Right renal cortex interstitium (tissue), 3 donors: ENCODE measurements at places on chromosomes 2 and 18.

- DNase-seq, result no peak
These were observed 186.0 kb downstream of the DPP10 start for GRCh38 chr2:114628481-114628880.

DNA sequence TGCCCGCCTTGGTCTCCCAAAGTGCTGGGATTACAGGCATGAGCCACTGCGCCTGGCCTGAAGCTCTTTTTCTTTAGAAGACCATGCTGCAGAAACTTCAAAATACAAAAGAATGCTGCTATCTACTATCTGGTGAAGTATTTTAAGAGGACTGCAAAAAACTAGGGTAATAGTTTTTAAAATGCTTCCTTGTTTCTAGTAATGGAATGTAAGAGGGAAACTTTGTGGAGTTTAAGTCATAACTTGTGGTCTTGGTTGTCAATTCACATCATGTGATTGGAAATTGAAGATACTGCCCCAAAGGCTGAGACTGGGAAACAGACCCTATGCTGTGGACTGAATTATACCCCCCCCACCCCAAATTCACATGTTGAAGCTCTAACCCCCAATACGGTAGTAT is 68.3 kb downstream of the B3GNT2 start:
- DNase-seq, result no peak

DNA sequence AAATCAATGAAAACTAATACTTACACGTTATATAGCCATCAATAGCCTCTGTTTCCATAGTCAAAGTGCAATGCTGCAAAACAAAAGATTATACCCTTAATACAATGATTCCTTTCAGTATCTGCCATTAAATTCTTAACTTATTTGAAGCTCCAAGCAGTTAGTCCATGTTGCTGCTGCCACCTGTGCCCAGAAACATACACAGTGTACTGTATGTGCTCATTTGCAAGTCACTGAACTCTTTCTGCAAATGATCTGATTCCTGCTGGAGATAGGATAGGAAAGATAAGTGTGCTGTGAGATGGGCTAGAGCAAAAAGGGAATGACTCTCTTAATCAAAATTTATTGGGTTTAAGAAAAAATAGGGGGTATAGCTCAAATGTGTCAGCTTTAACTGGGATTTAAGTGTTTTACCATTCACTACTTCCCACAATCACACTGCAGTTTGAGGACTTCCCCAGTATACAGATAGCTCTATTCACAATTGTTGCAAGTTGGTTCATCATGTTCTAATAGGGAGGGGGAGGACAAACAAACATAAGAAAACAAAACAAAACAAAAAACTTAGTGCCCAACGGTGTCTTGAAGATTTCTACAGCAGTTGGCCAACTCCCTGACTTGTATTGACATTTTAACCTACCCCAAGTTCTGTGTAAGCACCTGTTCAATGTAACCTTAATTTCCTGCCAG is 2.7 kb downstream of the IKZF2 start:
- DNase-seq, result no peak

DNA sequence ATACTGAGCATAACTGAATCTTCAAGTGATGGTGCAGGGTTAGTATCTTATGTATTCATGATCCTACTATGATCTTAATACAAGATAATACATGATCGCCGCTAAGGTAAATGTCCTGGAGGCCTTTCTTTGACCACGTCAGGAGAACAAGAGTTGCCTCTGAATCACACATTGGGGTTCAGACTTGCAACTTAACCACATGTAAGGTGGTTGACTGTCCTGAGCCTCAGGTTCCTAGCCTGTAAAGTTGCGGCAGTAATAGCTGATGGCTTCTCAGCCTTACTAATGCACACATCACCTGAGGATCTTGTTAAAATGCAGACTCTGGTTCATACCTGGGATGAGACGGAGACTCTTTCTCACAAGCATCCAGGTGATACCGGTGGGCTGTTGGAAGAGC is 112.5 kb downstream of the MGAT5 start:
- no peak for DNase-seq

GRCh38 chr2:237411683-237412423 is 2.1 kb downstream of the COL6A3 start:
- DNase-seq, result no peak

DNA sequence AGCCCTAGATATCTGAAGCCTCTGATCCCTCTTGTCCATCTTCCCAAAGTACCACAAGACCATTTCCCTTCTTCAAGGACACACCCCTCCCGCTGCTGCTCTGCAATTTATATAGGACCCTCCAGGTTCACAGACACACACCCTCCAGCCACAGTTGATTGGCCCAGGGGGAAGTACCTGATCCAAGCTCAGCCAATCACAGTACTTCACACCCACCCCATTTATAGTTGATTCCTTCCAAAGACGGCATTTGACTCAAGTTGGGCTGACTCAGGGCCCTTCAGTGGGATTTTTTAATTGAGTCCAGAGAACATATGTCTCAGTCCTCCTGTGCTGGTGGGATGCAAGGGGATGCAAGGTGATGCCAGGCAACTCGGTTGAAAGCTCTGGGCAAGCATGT is 59.2 kb downstream of the GYPC start:
- no peak for DNase-seq

- DNase-seq, result no peak
These were observed 35.3 kb downstream of the LRRFIP1 start for GRCh38 chr2:237662671-237663093.

DNA sequence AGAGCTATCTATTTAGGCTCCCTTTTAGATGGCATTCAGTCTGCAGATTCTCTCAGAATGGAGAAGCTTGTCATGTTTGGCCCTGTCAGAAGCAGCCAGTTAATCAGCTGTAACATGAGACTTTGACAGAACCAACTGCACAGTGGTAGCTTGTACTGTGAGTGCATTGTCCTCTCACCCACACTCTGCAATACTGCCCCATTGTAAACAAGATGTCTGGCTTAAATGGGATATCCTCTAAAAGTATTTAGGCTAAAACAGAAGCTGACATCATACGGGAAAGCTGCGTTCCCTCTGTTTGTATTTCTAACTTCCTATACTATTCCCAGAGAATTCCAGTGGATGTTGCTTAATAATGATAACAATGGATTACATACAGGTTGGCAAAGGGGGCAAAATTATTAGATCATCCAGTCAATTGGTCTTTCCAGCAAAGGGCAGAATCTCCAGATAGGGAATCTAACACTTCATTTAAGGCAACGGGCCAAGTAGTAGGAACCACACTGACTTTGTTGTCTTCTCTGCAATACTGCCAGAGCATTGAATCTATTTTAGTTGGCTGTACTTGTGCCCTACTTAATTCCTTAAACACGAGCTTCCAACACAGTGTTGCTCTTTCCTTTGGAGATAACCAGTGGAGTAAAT is 15.4 kb upstream of the STAT4 start:
- DNase-seq, result no peak

DNA sequence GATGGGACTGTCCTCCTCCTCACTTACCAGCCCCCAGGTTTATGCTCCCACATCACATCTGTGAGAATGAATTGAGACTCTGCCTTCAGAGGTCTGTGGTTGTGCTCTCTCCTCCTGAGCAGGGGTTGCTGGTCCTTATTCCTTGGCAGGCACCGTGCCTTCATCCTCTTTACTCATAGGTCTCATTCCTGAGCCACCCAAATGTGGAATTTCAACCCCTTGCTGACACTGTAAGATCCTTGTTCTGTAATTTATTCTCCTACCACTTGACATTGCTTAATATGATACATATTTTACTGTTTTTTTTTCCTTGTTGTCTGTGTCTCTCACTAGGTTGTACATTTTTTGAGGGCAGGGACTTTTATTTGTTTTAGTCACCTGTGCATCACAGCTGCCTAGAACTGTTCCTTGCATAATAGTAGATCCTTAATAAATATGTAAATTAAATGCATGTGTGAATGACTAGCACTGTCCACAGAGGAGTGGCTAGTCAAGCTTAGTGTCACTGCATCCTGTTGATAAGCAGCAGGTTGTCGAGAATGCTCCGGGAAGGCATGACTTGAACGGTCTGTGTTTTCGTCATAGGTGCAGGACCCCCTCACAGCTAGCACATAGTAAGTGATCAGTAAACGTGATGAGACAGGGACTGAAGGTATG is 180.6 kb downstream of the ZNF407 start:
- DNase-seq, result no peak

- no peak for DNase-seq
These were observed 206.1 kb upstream of the CDH7 start for GRCh38 chr18:65544701-65545100.

DNA sequence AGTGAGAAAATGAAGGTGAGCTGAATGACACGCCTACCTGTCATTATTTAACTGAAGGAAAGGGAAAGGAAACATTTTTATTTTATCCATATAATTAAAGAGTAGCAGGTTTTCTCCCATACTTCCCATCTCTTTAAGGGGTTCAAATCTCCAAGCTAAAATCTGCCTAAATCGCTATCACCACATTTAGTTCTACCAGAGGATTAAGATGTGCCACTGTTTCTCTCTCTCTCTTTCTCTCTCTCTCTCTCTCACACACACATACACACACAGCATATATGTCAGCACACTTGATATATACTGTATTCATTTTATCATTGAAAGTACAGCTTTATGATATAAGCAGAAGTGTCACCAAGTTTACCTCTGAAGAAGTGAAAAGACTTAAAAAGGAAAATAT is 3.1 kb downstream of the WIPF1 start:
- DNase-seq, result no peak

DNA sequence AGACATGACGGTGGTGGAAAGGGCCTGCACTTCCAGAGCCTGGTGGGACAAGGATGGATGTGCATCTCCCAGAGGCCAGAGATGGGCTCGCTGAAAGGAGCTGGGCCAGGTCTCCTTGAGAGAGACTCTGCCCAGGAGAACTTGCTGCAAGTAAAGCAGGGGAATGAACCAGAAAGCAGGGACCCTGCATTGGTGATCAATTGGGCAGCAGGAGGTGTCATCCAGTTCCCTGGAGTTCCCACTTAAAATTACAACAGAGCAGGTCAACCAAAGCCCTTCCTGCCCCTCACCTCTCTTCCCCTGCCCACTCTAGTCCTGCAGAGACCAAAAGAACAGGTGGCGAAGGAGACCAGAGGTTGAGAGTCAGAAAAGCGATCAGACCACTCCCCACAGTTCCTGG is 69.7 kb upstream of the CAB39 start:
- DNase-seq, result no peak

DNA sequence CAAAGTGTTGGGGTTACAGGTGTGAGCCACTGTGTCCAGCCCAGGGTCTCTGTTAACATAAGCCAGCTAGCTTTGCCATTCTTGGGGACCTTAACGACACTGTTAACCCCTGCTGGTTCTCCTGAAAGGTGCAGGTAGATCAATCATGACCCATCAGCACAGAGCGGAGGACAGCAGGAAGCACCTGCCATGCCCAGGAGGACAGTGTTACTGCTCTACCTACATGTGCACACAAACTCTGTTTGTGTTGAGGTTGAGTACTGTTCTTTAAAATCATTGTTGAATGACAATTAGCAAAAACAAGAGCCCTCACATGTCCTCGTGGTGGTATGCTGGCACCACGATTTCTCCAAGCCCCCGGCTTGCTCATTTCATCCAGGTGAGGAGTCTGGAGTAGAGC is 120.9 kb downstream of the FAM210A start:
- DNase-seq, result no peak

- DNase-seq, result no peak
These were observed 847.4 kb upstream of the GCFC2 start for GRCh38 chr2:76558157-76558556.

- no peak for DNase-seq
These were observed 85.4 kb downstream of the DYSF start for GRCh38 chr2:71538656-71539265.

DNA sequence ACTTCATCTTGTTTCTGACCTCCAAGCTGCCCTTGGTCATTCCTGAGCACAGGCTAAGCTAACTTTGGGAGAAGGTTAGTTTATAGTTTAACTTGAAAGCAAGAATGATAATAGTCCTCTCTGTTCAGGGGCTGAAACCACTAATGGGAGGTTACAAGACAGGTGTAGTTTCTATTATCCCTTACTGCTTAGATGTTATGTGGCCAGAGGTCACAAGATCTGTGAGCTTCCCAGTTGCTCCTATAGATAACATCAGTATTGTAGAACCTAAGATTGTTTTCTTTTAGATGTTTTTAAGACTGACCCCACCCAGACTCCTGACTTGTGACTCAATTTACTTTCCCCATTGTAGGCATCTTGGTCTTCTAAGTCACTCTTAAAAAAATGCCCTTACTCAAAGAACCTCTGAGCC is 94.8 kb upstream of the LPIN2 start:
- no peak for DNase-seq

- DNase-seq, result no peak
These were observed 665.4 kb downstream of the XIRP2 start for GRCh38 chr2:167553635-167554034.

DNA sequence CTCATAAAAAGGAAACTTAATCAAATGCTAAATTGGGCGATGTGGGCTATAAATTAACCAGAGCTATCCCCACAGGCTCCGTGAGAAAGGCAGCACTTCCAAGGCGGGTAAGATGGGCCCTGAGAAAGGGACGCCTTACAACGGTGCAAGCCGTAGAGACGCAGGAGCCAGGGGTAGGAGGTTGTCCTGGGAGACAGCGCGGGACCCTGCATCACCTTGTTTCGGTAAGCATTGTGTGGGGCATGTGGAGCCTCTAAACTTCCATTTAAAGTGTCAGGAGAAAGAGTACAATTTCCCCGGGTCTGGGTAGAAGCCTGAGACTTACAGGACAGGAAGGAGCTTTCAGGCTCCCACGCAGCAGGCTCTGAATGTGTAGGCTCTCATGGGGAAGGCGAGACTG is 1.2 kb upstream of the PER2 start:
- DNase-seq, result no peak

- DNase-seq, result no peak
These were observed 1.5 kb upstream of the AMMECR1L start for GRCh38 chr2:127887082-127887775.

- no peak for DNase-seq
These were observed 1.4 kb downstream of the NEURL3 start for GRCh38 chr2:96503637-96504243.

GRCh38 chr18:42258301-42258965 is 303.4 kb downstream of the PIK3C3 start:
- DNase-seq, result no peak

DNA sequence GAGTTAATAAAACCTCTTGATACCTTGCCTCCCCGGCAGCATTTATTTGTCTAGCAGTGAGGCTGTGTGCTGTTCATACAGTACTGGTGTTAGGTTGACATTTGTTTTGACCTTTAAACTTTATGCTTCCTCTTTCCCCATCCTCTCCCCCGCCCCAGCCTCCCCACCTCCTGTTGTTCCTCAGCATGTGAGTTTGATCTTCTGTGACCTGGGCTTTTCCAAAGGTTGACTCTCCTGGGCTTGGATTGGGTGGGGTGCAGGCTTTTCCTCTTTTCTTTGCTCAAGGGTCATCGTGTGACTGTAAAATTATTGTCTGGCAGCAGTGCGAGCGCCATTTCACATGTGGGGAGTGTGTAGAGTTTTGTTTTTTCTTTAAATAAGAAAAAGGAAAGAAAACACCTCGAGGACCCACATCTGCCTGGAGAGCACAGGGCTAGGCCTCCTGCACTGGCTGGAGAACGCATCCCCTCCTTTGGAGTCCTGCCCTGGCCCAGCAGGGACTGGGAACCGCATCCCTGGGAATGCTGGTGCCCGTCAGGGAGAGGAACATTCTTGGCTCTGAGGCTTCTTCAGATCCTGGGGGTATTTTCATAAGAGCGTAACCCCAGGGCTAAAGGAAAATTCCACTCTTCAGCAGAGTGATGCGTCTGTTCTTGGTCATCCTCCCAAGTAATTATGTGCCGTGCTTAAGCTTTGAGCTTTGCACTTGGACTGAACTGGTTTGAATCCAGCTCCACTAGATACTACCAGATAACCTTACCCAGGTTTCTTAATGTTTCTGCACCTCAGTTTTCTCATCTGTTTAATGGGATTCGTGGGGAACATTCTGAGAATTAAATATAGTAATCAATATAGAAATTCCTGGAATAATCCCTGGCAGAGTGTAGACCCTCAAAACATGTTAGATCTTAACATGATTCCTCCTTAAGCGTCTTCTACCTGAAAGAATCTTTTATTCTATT is 91.5 kb downstream of the SETBP1 start:
- DNase-seq, result no peak
